ENCODE measurements at places on chromosomes 2 and 18.

GRCh38 chr2:6297238-6297637, 568.5 kb downstream of the CMPK2 start:
- DNase-seq = no peak

GRCh38 chr2:144414324-144414845, 105.5 kb downstream of the ZEB2 start:
- DNase-seq = peak; percentile 98

GRCh38 chr2:226337941-226338600, 461.5 kb downstream of the IRS1 start:
- peak; percentile 94 for DNase-seq

GRCh38 chr2:10497797-10498251, 49.7 kb upstream of the ODC1 start:
- peak; percentile 73 for DNase-seq

- DNase-seq = no peak
These were observed 301.6 kb upstream of the LRATD1 start for GRCh38 chr2:14330884-14331283.

DNA sequence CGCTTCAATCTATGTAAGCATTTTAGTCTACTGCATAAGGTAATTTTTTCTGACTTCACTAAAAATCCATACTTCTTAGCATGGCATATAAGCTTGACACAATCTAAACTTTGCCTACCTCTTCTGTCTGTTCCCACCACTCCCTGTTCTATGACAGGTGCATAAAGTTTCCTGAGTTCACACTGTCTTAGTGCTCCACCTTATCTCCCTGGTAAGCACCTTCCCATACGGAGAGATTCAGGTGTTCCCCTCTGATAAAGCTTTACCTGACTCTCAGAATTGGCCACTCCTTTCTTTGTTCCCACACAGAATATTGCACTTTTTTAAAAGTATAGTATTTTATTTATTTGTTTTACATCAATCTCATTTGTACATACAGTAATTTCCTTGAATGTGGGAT, 16.8 kb upstream of the ITGA4 start:
- no peak for DNase-seq

- DNase-seq = no peak
These were observed 114.5 kb downstream of the ERBB4 start for GRCh38 chr2:212424082-212424481.

- no peak for DNase-seq
These were observed 584.3 kb upstream of the PIK3C3 start for GRCh38 chr18:41370740-41371139.

- no peak for DNase-seq
These were observed 71.7 kb downstream of the IKZF2 start for GRCh38 chr2:213079756-213080155.

DNA sequence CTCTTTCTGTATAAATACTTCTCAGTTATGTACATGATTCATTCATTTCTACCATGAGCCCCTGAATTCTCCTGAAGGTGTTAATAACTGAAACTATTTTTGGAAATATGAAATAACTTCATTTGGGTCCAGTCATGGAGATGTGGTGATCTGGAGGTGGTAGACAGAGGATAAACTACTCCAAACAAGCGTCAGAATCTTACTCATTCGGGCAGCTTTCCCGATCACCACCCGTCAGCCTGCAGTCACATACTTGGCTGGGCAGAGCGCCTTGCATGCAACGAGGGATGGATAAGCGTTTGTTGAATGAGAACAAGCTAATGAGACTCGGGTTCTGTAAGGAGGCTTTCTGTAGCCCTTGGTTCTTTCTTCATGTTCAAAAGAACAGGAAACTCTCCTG, 222.7 kb downstream of the CD226 start:
- DNase-seq = no peak

- DNase-seq = peak; percentile 50
These were observed 12.1 kb downstream of the TTL start for GRCh38 chr2:112493858-112494648.

GRCh38 chr18:22391407-22392345, 26.0 kb downstream of the CTAGE1 start:
- DNase-seq = peak; percentile 94

DNA sequence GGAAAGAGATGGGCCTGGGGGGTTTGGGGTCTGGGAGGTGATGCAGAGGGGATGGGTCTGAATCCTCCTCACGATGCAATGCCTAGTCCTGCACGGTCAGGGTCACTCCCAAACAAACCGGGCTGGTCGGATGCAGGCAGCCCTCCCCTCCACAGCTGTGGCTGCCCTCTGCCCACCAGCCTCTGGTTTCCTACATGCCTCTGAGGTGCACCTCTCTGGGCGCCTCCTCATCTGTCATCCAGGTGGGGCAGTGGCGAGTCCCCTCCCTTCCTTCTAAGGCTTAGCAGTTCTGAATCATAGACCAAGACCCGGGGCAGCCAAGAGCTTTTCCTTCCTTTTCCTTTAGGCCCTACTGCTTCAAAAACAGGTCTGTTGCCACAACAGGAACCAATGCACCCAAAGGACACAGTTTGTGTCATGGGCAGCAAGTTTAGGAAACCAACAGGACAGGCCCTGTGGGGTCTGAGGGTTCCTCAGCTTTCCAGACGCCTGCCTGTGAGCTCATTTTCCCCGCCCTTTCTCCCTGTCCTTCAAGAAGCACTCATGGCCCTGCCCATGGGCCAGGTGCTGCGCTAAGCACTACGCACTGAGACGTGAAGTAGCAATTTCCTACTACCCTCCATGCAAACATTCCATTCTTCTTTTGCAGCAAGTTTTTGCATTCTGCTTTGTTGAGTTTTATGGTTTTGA, 6.5 kb upstream of the MAL start:
- DNase-seq = no peak

GRCh38 chr18:33316146-33316587, 124.4 kb downstream of the CCDC178 start:
- DNase-seq = no peak

DNA sequence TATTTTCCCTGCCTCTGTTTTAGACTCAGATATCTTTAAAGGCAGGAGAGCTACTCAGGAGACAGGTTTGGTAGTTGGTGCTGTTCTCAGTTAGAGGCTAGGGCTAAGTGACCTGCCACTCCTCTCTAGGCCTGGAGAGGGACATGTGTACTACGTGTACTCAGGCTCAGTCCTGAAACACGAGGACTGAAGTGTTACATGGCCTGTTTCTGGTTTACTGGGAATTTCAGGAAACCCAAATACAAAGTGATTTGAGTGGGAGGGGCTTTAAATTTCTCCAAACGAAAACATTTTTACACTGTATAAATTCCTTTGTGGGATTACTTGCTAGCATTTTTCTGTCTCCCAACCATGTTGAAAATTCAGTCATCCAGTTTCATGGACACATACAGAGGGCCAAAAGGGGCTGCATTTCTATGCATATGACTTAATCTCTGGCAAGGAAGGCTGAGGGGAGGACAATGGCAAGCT, 343.3 kb downstream of the CYP26B1 start:
- DNase-seq = peak; percentile 29

GRCh38 chr2:203383038-203383437, 54.8 kb downstream of the ABI2 start:
- DNase-seq = no peak

DNA sequence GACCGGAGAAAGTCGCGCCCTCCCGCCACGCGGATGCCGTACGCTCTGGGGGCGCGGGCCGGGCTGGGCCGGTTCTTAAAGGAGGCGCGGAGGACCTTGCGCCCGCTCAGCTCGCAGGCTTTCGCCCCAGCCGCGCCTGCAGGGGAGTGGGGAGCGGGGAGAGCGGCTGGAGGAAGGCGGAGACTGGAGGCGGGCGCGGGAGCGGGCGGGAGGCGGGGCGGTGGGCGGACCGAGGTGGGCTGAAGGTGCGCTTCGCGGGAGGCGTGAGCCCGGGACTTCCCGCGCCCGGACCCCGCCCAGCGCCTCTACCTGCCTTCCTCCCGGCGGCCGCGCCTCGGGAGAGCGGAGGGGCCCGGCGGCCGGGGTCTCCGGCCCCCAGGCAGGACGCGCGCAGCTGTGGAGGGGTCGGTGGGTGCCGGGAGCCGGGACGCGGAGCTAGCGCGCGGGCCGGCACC, at the start of gene ADRA2B:
ADRA2B (minus strand) TSS at position 148 of the 455 bp plus-strand sequence. CDS start 422 bp downstream, outside the sequence.
- DNase-seq = peak; percentile 9

- no peak for DNase-seq
These were observed 3.3 kb upstream of the PROC start for GRCh38 chr2:127414638-127415592.

- DNase-seq = no peak
These were observed 132.0 kb downstream of the MEP1B start for GRCh38 chr18:32321826-32322225.

GRCh38 chr2:219344751-219345430, 12.3 kb upstream of the RESP18 start:
- peak; percentile 53 for DNase-seq

- DNase-seq = no peak
These were observed 4.4 kb downstream of the FHOD3 start for GRCh38 chr18:36301884-36302283.

GRCh38 chr2:106534471-106534870, 47.3 kb downstream of the CD8B2 start:
- DNase-seq = no peak

- no peak for DNase-seq
These were observed 676 bp downstream of the SH3BP4 start for GRCh38 chr2:234952270-234953115.

- no peak for DNase-seq
These were observed at the start of gene DPP10 for GRCh38 chr2:114442510-114442909. Gene DPP10, plus strand, starts transcription at chr2:114442641.

DNA sequence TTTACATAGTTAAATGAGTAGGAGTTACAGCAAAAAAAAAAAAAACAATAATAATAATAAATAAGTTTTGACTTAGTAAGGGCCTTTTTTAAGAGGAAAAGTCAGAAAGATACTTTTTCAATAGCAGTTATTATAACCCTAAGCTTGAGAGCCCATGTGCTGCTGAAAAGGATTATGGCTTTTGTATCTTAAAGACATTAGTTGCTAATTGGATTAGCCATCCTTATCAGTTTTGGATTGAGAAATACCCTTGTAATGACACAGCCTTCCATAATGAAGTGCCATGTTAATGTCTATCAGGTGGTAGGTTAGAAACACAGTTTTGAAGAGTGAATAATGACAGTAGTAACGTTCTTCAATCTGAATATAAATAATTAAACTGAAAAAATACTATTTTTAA, 554.0 kb downstream of the RIT2 start:
- DNase-seq = no peak

- DNase-seq = peak; percentile 26
These were observed 143.0 kb downstream of the ARL6IP6 start for GRCh38 chr2:152861349-152861942.

DNA sequence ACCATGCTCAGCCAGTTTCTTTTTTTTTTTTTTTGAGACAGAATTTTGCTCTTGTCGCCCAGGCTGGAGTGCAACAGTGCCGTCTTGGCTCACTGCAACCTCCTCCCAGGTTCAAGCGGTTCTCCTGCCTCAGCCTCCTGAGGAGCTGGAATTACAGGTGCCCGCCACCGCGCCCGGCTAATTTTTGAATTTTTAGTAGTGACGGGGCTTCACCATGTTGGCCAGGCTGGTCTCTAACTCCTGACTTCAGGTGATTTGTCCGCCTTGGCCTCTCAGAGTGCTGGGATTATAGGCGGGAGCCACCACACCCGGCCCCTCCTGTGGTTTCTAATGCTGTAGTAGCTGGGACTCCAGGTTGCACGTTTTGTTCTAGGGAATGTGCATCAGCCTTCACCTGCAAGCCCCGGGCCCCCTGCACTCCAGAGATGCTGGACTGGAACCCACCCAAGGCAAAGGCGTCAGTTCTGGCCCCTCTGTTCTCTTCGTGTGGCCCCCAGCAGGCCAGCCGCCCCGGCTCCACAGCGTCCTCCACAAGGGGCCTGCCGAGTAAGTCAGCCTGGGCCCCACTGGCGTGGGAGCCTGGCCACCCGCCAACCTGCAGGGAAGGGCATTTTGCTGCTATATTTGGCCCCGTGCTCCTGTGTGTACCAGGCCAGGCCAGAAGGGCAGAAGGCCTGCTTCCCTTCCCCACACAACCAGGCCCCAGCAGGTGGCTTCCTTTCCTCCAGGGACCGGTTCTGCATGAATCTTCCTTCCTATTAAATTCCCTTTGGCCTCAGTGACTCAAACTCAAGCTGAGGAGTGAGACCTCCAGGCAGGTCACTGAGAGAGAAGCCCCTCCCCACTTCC, 25.7 kb upstream of the B3GNT7 start:
- DNase-seq = no peak

GRCh38 chr18:77004555-77005380, 127.8 kb downstream of the MBP start:
- no peak for DNase-seq

DNA sequence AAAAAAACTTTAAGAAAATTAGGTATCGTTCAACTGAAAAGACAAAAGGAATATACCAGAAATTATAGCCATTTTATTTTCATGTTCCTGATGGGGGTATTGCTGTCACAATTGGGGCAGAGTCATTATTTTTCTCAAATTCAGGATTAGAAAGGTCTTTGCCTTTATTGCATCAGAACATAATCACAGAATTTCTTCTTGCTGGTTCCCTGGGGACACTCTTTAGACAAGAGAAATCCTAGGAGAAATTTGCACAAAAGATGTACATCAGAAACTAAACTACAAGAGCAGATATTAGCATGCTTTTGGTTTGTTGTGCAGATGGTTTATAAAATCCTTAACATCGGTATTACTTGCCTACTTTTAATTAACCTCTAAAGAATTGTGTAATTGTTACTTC, 103.2 kb downstream of the NCOA1 start:
- no peak for DNase-seq

- DNase-seq = no peak
These were observed 63.3 kb downstream of the FAM228A start for GRCh38 chr2:24238158-24238557.

GRCh38 chr2:191552066-191552465, 125.9 kb upstream of the NABP1 start:
- DNase-seq = peak; percentile 39

DNA sequence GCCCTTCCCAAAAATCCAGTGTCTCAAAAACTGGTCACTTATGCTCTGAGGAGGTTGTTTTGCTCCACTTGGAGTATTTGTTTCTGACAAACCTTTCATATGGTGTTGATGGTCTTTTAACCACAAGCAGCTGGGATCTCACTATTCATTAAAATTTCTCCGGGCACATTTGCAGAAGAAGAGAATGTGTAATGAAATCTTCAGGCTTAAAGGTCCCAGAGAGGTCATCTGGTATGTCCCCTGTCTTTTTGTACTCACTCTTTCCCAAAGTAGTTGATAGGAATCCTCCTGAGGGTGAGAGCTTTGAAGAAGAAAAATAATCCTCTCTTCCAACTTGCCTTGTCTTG, 430.8 kb downstream of the SETBP1 start:
- DNase-seq = no peak

DNA sequence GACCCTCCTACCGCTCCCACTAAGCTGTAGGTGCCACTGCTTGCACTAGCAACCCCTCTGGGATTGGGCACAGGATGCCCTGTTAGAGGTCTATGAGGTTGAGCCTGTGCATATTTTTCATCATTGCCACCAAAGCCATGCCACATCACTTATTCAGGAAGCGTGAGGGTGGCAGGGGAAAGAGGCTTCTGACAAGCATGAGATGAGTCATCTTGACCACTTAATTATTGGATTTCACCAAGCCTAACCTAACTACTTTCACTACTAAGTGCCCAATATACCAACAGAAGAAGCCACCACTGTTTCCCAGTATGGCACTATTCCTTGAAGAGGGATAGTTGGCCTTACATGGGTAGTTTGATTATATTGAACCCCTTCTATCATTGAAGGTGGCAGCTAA, 181.3 kb upstream of the EPHA4 start:
- DNase-seq = no peak

- DNase-seq = peak; percentile 48
These were observed 7.8 kb upstream of the GIGYF2 start for GRCh38 chr2:232689152-232689910.

- DNase-seq = no peak
These were observed 92.3 kb downstream of the KCTD1 start for GRCh38 chr18:26456070-26456491.

- DNase-seq = no peak
These were observed 9.0 kb downstream of the TEX51 start for GRCh38 chr2:126907671-126908070.

GRCh38 chr2:238563551-238563950, 136.8 kb downstream of the ASB1 start:
- no peak for DNase-seq

Data from fibroblast of villous mesenchyme (primary cell).